Stimulated activated CD4-positive, alpha-beta T cell treated with anti-CD3 and anti-CD28 coated beads, Interleukin-1b, Interleukin-23, amount 100 ng/mL, for 1 hour (primary cell): ENCODE measurements at places on chromosomes 13 and 19.

DNA sequence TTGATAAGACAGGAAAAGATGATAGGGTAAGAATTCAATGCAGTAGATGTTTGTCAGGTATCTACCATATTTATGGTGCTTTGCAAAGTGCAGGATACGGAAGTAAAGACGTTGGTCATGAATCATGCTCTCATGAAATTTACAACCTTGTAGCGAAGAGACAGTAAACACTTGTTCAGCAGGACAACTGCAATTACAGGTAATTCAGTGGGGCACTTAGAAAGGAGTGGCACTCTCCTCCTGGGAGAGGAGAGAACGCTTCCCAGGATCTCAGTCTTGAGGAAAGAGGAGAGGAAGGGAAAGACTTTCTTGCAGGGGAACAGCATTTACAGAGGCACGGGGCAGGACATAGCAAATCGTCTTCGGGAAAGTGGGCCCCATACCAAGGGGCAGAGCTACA, 46.4 kb downstream of the SOX1 start:
- no peak for DNase-seq

- DNase-seq, result no peak
Measured at GRCh38 chr13:77928909-77929308, 10.3 kb upstream of the EDNRB start.

GRCh38 chr19:18558202-18558555, 509 bp downstream of the KXD1 start:
- DNase-seq, result no peak

GRCh38 chr19:35011737-35012682, 11.9 kb downstream of the GRAMD1A start:
- DNase-seq, result no peak

DNA sequence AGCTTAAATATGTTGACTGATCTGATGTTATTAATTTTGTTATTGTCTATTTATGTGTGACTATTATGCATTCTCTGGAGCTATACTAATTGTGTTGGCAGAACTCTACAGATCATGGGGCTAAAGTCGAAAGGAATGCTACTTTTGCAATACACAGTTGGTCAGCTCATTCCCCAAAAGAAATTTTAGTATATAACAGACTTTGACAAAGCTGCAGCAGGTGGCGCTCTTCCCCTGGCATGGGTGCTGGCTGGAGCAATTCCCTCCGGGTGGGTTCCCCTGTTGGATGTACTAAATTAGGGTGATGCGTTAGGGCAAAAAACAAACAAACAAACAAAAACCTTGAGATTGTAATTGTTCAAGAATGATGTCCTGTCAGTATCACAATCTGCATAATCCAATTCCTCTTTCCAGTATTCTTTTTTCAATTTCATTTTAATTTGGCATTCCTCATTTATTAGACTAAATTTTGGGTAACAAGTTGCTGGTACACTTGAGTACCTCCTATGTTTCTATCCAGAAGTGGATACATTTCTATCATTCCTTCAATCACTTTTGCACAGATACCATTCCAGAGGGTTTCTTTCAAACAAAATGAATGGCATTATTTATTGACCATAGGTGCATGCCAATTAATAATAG, 322.8 kb upstream of the EDNRB start:
- no peak for DNase-seq

DNA sequence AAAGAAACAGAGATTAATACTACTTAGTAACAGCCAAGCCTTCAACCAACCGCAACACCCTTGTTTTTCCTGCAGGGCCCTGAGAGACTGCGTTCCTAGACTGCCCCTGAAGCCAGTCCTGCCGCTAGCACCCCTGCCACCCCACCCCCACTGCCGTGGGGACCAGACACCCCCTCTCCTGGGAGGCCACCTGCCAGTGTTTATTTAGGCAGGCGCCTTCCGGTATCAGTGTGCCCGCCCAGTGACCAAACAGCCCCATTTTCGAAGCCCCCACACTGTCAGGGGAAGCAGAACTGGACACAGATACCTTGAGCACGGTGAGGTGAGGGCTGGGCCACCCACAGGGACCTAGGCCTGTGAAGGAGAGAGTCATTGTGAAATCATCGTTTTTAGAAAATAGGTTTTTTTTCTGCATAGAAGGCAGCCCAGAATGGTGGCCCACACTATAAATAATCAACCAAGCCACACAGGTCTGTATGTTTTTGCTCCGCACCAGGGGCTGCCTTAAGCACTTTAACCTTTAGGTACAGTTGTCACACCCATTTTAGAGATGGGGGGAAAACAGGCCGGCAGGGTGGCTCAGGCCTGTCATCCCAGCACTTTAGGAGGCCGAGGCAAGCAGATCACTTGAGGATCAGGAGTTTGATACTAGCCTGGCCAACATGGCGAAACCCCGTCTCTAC, 3.5 kb upstream of the TLE5 start:
- DNase-seq, result no peak

GRCh38 chr13:33862016-33862415, 44.1 kb downstream of the RFC3 start:
- DNase-seq, result no peak

GRCh38 chr19:19575411-19575810, 37.3 kb downstream of the CILP2 start:
- no peak for DNase-seq
